Activated CD4-positive, alpha-beta T cell treated with anti-CD3 and anti-CD28 coated beads for 36 hours (primary cell): ENCODE measurements at places on chromosomes 13 and 19. TPM values are rescaled to one million over a fixed set of nuclear protein-coding genes. Genes with fewer than 3 reads are reported as not detected.

- DNase-seq, result no peak
Observed at GRCh38 chr19:23665651-23666410, 21.2 kb downstream of the ZNF675 start.

- no peak for DNase-seq
Observed at GRCh38 chr19:5933391-5934068, 19.5 kb downstream of the CAPS start.

GRCh38 chr19:51188227-51188559, 36.7 kb upstream of the CD33 start:
- no peak for DNase-seq

DNA sequence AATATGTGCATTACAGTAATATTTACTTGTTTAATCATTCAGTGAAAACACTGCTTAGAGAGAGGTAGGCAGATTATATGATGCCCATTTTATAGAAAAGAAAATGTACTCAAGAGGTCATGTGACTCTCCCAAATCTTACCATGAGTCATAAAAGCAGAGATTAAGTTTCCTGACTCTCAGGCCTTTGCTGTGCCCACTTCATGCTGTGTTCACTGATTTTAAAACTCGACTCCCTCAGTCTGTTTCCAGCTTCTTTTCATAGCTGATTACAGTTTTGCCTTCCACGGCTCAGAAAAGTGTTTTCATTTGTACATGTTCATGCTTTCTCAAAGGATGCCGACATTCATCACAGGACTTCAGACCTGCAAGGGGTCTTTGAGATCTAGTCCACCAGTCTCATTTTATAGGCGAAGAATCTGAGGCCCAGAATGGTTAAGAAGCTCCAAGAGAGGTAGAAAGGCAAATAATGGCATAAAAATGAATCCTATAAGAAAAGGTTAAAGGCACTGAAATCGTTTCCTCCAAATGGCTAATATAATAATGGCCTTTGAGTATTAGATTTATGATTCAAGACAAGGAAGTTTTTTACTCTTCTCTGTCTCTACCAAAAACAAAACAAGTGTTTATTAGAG, 9.0 kb upstream of the IPO5 start:
- DNase-seq, result no peak

DNA sequence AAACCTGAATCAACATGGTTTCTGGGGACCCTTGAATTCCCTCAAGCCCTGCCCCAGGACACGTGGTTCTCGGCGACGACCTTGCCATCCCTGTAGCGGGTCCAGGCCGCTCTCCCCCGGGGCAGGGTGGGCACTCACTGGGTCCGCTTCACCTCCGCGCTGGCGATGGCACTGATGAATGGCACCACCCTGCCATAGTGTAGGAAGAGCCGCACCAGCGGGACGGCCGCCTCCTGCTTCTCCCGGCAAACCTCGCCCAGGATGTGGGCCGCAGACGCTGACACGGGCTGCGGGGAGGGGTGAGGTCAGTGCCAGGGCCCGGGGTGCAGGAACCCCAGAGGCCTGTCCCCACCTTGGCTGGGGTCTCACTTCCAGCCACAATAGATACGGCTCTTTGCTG, 44.1 kb upstream of the C13orf46 start:
- DNase-seq, result no peak

DNA sequence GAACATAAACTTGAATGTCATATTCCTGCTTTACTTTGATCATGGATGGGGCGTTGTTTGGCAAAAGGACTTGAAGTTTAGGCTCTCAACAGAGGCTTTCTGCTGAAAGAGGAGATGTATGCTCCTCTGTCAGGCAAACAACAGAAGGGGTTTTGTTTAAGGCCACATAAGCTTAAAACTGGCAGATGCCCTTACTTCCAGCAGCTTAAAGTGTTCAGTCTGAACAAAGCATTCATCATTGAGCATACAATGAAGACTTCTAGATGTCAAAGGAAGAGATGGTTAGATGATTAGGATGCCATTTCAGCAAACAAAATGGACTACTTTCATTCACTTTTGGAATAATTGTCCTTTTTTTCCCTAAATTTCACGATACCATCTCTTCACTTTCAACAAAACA, 484.5 kb downstream of the SLITRK6 start:
- DNase-seq, result no peak

DNA sequence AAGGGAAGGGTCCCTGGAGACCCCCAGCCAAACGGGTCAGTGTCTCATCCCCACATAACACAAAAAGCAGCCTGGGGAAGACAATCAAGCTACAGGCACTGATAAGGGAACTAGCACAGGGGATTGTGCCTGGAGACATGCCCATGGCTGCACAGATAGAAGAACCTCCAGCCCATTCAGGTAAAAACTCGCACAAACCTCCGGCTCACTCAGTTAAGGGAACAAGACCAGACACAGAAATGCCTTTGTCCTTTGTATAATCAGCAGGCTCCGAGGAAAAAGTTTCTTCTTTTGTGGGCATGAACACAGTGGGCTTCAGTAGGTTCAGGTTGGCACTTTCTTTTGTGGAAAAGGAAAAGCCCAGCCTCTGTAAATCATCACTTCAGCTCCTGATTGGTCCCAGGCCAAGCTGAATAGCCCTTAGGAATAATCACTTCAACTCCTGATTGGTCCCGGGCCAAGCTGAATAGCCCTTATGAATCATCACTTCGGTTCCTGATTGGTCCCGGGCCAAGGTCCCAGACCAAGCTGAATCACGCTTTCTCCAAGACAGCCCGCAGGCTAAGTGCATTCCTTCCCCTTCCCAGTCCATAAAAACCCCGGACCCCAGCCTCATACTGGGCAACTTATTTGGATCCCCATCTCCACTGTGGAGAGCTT, 5.0 kb upstream of the ZNF230 start:
- DNase-seq, result no peak

GRCh38 chr13:93948162-93948922, 531.1 kb downstream of the DCT start:
- no peak for DNase-seq

DNA sequence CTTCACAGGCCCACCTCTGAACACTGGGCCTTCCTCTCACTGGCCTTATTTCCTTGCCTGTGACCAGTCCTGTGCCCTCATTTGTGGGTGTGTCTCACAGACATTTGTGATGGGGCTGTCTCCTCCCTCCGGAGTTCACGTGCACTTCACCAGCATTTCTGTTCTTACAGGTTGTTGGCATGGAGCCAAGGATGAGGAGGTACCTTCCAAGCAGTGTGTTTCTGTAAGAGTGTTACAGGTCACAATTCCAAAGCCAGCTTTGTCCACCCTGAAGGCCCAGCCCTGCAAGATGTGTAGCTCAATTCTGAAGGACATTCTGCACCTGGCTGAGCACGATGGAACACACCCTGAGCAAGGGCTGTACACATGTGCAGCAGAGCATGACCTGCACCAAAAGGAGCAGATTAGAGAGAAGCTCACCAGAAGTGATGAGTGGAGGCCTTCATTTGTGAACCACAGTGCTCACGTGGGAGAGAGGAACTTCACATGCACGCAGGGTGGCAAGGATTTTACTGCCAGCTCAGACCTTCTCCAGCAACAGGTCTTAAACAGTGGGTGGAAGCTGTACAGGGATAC, 8.1 kb downstream of the ZNF749 start:
- no peak for DNase-seq

DNA sequence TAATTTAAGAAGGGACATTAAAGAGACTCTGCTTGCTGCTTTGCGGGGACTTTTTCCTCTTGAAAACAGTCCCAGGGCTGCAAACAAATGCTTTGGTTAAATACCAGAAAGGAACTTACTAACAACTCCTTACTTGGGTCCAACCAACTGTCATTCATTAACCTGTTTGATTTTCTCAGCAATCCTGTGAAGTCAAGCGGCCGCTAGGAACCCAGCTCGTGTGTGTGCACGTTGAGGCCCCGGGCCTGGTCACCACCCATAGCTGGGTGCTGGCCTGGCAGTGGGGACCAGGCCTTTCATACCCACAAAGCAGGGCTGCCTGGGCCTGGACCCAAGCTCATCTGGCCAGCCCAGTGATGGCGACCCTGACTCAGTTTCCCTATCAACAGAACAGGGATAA, 50.7 kb downstream of the C1QTNF9 start:
- no peak for DNase-seq

GRCh38 chr13:20064128-20064527, 96.7 kb downstream of the GJA3 start:
- DNase-seq, result peak; percentile 13

DNA sequence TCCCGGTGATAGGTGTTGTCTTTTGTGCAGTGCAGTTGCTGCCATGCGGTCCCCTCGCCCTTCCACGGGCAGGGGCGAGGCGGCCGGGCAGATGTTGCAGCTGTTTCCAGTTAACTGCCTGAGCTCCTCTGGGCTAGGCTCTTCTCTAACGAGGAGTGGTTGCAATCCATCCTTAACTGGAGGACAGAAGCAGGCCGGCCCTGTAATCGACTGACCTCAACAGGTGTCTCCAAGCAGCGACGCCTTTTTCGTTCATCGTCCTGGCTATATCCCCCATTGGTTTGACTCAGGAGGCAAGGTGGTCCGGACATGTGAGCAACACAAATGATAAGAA, 1.9 kb upstream of the TSC22D1 start:
- no peak for DNase-seq

DNA sequence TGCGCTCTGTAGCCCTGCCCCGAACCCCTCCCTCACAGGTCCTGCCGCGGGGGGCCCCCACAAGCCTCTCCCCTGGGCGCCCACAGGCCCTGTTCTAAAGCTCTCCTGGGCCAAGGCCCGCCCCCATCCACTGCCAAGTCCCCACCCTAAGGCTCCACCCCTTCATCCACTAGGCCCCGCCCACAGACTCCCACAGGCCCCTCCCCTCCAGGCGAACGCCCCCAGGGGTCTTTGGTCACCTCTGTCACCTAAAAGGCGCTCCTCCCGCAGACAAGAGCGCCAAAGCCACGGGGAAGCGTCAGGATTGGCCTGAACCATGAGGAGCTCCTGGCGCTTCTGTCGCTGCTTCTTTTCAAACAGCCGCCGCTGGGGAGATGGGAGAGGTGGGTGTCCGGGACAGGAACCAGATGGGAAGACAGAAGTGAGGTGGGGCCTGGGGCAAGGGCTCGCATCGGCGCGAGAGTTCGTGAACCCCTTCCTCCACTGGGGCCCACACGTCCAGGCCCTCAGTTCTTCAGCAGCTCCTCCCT, 2.3 kb downstream of the TULP2 start:
- peak; percentile 78 for DNase-seq

DNA sequence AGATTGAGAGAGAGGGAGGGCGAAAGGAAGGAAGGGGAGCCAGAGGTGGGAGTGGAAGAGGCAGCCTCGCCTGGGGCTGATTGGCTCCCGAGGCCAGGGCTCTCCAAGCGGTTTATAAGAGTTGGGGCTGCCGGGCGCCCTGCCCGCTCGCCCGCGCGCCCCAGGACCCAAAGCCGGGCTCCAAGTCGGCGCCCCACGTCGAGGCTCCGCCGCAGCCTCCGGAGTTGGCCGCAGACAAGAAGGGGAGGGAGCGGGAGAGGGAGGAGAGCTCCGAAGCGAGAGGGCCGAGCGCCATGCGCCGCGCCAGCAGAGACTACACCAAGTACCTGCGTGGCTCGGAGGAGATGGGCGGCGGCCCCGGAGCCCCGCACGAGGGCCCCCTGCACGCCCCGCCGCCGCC, at the start of gene TNFSF11:
Gene TNFSF11, plus strand, starts transcription at position 142 of the 400 bp plus-strand sequence. Its CDS starts 152 bp downstream, at position 294.
- peak; percentile 53 for DNase-seq

HNRNPM gene
- total RNA-seq, result 304 TPM

SGCG gene
- total RNA-seq, result not detected

ERICH4 gene
- not detected for total RNA-seq

ACP7 gene
- not detected for total RNA-seq

ZNF723 gene
- total RNA-seq, result not detected

MPHOSPH8 gene
- 39.8 TPM for total RNA-seq

OCEL1 gene
- total RNA-seq, result 10.9 TPM

PSG7 gene
- not detected for total RNA-seq

ICAM5 gene
- total RNA-seq, result 1.9 TPM
